Activated T-cell treated with anti-CD3 and anti-CD28 coated beads, Interleukin-2, amount 50 U/mL, for 4 hours (primary cell): ENCODE measurements at places on chromosomes 1 and 21. TPM values are rescaled to one million over a fixed set of nuclear protein-coding genes. Genes with fewer than 3 reads are reported as not detected.

The SLC1A7 gene
- total RNA-seq, result not detected

GRCh38 chr1:24828887-24829192 lies 83.6 kb downstream of the CLIC4 start:
- DNase-seq, result no peak

- no peak for DNase-seq
Measured at GRCh38 chr1:177302357-177303044, 131.7 kb downstream of the BRINP2 start.

DNA sequence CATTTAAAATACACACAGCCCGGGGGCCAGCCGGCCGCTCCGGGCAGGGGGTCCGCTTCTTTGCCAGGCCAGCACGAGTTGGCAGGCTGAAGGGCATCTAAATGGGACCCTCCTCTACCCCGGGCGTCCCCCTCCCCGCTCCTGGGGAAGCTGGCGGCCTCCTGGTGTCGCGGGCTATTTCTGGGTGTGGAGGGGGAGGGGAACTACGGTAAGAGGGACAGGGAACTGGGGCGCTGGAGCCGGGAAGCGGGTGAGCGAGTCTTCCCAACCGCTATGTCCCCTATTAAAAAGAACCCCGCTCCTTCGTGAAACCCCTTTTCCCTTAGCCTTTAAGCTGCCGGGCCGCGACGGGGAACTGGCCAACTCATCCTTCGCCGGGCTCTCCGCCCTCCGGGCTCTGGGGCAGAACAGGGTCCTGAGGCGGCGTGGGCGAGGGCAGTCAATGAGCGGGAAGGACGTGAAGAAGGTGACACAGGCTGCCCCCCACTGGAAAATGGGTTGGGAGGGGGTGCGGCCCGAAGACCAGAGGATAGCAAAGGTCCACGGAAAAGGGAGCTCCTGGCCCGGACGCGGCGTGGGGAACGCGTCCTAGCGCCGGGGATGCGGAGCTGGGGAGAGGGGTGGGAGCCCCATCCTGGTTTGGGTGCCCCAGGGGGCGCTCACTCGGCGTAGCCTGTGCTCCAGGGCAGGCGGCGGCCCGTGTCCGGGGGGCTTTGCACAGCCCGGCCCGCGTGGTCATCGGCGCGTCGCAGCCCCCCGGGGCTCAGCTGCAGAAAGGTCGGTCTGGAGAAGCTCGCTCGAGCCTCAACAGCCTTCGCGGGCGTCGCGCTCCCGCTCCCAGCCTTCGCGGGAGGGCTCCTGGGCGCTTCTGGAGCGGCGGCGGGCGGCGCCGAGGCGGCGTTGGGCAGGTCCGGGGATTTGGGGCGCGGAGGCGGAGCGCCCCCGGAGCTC lies 544 bp downstream of the PPM1J start:
- no peak for DNase-seq
